ENCODE measurements at places on chromosomes 11 and 22.

- DNase-seq = no peak
These were observed 23.4 kb upstream of the PIK3C2A start for GRCh38 chr11:17230867-17231851.

GRCh38 chr11:35436581-35437250, 17.4 kb upstream of the SLC1A2 start:
- DNase-seq = no peak

DNA sequence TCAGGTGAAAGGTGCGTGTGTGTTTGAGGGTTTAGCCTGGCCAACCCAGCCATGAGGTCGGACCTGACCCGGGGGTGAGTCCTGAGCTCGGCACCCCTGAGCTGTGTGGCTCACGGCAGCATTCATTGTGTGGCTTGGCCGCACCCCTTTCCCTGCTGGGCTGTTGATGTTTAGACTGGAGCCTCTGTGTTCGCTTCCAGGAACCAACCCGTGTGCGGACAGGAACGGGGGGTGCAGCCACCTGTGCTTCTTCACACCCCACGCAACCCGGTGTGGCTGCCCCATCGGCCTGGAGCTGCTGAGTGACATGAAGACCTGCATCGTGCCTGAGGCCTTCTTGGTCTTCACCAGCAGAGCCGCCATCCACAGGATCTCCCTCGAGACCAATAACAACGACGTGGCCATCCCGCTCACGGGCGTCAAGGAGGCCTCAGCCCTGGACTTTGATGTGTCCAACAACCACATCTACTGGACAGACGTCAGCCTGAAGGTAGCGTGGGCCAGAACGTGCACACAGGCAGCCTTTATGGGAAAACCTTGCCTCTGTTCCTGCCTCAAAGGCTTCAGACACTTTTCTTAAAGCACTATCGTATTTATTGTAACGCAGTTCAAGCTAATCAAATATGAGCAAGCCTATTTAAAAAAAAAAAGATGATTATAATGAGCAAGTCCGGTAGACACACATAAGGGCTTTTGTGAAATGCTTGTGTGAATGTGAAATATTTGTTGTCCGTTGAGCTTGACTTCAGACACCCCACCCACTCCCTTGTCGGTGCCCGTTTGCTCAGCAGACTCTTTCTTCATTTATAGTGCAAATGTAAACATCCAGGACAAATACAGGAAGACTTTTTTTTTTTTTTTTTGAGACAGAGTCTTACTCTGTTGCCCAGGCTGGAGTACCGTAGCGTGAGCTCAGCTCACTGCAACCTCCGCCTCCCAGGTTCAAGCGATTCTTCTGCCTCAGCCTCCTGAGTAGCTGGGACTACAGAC, 53.9 kb upstream of the PPP6R3 start:
- DNase-seq = no peak

GRCh38 chr22:41648432-41648831, 27.3 kb downstream of the XRCC6 start:
- DNase-seq = no peak

DNA sequence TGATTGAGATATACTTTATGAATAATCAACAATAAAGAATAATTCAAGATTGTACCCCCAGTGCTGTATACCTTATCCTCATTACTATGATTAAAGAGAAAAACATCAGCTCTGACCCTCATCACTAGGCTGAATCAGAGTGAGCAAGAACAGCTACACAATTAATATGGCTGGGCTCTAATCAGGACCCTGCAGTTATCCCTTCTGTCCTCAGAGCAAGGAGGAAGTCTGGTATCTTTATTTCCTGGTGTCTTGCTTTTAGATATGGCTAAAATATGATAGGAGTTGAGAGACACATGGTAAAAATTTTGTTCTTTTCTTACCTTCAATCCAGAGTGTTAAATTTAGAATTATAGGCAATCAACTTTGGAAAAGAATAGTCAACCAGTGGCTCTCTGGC, 28.6 kb upstream of the GAB2 start:
- DNase-seq = no peak

DNA sequence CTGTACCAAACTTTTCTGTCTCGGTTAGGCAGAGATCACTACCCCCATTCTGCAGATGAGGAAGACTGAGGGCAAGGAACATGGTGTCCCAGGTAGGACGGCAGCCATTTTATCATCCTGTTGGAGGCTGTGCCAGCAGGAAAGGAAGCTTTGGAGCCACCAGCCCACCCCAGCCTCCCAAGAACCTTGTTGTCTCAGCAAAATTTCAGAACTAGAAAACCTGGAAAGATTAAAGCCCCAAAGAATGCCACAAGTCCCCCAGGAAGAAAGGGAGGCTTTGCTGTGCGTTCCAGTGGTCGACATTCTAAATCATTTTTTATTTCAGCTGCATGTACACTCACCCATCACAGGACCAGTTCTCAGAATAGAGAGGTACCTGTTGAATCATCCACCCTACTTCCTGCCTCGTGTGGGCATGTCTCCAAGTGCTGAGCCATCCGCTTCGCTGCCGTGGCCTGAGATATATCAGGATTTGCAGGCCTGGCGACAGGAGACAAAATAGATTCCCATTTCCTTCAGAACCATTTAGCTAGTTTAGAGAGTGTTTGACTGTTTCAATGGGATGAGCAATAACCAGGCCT, 13.0 kb upstream of the EIF3D start:
- DNase-seq = no peak

GRCh38 chr22:35734517-35734827, 16.8 kb downstream of the APOL5 start:
- DNase-seq = no peak

DNA sequence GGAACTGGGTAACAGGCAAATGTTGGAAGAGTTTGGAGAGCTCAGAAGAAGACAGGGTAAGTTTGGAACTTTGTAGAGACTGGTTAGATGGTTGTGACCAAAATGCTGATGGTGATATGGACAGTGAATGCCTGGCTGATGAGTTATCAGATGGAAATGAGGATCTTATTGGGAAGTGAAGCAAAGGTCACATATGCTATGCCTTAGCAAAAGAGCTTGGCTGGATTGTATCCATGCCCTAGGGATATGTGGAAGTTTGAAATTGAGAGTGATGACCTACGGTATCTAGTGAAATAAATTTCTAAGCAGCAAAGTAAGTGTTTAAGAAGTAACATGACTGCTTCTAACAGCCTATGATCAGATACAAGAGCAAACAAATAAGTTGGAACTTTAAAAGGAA, 17.8 kb downstream of the BBOX1 start:
- DNase-seq = no peak

DNA sequence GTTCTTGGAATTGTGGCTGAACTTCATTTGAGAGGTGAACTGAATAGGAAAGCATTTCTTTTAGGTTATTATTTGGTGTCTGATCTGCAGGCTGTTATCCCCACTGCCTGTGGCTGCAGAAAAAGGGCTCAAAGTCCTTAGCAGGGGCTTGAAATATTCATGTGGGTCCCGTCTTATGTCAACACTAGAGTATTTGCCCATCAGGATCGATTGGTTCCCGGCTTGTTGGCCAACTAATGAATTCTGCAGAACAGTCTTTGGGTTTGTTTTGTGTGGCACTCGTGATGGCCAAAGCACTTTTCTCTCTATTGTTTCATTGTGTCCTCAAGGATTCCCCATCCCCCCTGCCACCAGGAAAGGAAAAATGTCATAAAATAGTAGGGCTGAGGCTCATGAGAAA, 211.9 kb downstream of the MYO18B start:
- no peak for DNase-seq

DNA sequence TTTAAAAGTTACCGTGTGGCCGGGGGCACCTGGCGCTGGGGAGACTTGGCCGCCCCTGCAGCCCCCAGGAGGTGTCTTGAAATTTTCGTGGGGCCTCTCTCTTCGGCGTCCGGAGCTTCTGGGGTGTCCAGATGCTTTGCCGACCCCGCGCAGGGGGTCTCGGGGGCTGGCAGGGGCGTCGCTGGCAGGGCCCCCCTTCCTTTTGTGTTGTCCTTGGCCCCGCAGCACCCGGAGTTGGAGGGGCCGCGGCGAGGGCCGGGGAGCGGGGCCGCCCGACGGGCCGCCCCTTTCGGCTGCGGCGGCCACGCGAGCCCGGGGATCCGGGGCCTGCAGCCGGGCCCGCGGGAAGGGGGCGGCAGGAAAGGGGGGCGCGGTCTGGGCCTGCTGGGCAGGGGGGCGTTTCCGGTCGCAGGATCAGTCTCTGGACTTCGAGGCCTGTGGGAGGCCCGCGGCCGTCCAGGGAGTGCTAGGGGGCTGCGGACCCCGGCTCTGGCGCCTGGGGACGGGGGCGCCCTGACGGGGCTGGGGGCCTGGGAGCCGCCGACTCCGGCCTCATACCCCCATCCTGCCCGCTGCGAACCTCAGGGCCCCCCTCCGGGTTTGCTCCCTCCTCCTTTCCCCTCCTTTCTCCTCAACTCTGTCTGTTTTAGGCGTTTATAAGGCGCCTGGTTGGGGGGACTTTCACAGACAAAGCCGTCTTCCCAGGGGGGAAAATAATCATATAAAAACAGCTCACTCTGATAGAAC, 869 bp downstream of the ZC3H7B start:
- DNase-seq = peak; percentile 30

- DNase-seq = no peak
These were observed 347.9 kb downstream of the DLG2 start for GRCh38 chr11:85279267-85279666.

- DNase-seq = peak; percentile 87
These were observed at the start of gene SIPA1 for GRCh38 chr11:65637794-65638419. TSS of gene SIPA1 (plus strand) at chr11:65638101. CDS start at chr11:65640922, 2,821 bp downstream.

DNA sequence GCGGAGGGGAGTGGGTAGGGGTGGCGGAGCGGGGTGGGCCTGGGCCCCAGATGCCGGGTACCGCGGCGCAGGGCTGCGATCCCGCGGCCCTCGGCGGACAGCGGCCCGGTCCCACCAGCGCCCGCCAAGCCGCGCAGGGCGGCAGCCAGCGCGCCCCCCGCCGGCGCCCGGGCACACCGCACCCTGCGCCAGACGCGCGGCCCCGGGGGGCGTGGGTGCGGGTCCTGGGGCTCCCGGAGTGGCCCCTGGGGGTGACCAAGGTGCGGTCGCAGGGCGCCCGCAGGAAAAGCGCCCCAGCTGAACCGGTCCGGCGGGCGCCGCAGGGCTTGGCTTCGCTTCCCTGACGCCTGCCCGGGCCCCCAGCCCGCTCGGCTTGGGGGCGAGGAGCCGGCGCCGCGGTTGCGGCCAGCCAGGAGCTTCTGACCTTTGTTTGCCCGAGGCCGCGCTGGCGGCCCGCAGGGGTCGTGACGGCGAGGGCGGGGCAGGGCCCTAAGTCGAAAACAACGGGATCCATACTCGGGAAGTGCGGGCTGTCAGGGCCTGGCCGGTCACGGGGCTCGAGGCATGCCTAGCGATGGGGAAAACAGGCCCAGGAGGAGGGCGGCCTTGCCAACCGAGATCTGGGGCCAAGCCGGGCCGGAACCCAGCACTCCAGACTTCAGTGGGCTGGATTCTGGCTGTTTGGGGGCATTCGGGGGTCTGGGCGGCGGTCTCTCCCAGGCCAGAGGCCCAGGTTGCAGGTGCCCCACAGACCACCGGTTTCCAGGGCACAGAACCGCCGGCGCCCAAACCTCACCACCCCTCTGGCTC, 581 bp upstream of the AP5B1 start:
- DNase-seq = no peak

GRCh38 chr11:81787584-81788049, 946.0 kb downstream of the FAM181B start:
- DNase-seq = no peak

GRCh38 chr11:128764424-128765095, 70.7 kb downstream of the FLI1 start:
- DNase-seq = no peak

DNA sequence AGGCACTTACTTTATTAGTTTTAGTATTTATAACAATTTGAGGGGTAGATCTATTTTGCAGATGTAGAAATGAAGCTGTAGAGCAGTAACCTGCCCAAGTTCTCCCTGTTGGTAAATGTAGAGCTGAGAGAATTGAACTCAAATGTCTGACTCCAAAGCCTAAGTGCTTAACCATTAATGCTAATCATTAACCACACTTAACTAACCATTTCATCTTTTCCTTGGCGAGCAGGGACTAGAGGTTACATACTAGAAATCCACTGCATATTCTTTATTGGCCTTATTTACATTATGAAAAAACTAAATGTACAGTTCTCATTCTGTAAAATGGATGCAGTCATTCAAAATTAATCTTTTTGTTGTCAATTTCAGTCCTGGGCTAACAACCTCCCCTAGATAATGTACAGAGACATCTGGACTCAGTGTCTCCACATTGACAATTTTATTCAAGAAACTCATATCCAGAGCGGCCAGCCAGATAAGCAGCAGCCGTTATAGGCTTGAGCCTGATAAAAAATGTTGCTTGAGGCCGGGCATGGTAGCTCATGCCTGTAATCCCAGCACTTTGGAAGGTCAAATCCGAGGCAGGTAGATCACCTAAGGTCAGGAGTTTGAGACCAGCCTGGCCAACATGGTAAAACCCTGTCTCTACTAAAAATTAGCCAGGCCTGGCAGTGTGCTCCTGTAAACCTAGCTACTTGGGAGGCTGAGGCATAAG, 76.7 kb upstream of the PICALM start:
- no peak for DNase-seq
